Right hindlimb (tissue), 1 donor: ENCODE measurements at places on chromosomes 3 and 15.

GRCh38 chr3:177465257-177465642 is 268.0 kb upstream of the TBL1XR1 start:
- peak; percentile 73 for DNase-seq

DNA sequence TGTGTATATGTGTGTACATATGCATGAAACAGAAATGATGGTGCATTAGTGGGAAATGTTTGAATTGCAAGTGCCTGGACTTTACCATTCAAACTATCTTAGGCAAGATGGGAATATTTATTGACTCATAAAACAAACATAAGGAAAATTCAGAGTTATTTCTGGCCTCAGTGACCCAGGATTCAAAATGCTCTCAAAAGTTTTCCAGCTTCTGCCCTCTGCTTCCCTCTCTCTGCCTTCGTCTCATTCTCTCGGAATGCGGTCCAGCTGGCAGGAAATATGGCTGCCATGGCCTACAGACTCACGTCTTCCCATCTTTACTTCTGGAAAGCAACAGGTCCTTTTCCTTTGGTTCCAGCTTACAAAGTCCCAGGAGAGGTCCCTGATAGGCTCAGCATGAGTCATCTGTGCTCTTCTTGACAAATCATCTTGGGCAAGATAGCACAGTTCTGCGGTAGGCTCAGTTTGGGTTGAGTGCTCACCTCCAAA is 8.7 kb upstream of the ZNF774 start:
- DNase-seq = no peak

GRCh38 chr3:169280646-169281045 is 382.9 kb downstream of the MECOM start:
- no peak for DNase-seq

DNA sequence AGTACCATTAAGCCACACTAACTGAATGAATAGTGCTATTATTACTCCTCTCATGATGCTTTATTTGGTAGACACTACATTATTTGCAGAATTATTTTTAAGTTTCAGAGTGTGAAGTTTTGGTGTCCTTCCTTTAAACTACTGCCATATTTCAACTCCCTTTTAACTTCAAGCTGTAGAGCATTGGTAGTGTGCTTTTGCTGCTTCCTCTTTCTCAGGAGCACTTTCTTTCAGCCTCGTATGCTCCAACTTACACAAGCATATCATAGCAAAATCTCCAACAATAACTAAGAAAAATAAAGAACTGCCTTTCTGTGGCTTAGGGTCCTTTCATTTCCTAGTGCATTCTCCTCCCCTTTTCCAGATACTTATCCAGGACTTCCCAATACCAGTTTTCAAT is 476.4 kb upstream of the AGTR1 start:
- DNase-seq = no peak

- DNase-seq = no peak
These were observed 212.2 kb upstream of the SUCLG2 start for GRCh38 chr3:67866571-67866970.

- no peak for DNase-seq
These were observed 3.5 kb upstream of the PAK6 start for GRCh38 chr15:40235201-40235885.

DNA sequence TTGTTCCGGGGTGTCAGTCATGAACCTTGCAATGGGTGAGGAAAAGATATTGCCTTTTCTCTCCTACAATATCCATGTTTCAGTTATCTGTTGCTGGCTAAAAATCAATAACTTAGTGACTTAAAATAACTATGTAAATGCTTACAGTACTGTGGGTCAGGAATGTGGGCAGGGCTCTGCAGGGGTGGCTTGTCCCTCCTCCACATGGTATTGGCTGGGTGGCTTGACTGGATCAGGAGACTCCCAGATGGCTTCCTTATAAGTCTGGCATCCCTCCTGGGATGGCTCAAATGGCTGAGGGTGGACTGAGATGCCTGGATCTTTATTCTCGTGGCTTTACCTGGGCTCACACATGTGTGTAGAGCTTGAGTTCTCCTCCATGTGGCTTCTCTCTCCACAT is 47.5 kb downstream of the GTPBP8 start:
- no peak for DNase-seq

GRCh38 chr3:152405915-152406802 is 137.4 kb downstream of the MBNL1 start:
- no peak for DNase-seq

GRCh38 chr15:63277893-63278456 is 570 bp downstream of the APH1B start:
- DNase-seq = no peak

DNA sequence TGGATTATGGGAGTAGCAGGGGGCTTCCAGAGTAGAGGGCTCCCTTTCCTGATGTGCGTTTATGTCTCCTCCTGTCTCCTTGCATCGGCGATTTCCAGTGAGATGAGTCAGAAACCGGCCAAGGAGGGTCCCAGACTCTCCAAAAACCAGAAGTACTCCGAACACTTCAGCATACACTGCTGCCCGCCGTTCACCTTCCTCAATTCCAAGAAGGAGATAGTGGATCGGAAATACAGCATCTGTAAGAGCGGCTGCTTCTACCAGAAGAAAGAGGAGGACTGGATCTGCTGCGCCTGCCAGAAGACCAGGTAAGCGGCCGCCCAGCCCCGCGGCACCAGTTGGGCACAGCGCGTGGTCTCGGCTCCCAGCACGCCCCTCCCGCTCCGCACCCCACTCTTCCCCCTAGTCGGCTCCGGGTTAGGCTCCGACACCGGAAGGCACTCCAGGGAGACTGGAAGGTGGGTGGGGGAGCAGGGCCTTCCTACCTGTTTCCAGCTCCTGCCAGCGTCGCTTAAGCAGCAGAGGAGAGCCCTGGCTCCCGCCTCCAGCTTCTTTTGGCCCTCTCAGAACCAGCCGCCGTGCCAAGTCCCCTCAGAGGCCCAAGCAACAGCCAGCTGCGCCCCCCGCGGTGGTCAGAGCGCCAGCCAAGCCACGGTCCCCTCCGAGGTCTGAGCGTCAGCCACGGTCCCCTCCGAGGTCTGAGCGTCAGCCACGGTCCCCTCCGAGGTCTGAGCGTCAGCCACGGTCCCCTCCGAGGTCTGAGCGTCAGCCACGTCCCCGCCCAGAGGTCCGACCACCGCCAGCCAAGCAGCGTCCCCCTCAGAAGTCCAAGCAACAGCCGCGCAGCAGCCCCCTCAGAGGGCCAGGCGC is 34.7 kb downstream of the MOBP start:
- no peak for DNase-seq

DNA sequence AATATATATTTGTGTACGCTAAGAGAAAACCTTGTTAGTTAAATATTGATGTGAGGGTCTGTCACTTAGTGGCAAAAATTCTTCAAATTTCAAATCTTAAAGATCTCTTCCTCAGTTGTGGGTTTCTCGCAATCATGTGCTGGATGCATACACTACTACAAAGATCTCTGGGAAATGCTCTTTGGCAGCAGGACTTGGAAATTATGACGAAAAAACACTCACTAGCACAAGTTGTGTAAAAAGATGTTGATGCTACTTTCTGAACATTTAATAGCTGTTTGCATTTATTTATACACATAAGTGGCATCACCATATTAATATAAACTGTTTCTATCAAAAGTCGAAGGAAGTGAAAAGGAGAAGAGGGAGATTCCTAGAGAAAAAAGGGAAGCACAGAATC is 10.8 kb upstream of the NANOGP8 start:
- DNase-seq = no peak

DNA sequence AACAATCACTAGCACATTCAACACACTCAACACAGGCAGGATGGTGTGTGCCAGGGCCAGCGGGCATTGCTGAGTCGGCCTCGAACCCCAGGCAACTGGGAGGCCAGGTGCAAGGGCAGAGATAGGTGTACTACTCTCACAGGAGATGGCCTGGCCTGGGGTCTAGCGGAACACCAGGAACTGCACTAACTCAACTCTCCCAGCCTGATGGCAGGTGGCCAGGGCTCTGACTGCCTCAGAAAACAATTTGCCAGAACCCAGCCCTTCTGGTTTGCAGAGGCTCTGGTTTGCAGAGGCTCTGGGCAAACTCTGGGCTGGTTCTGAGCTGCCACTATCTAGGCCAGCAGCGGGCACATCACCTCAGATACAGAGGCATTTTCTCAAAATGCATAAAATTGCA is 229.2 kb upstream of the CHRNA7 start:
- DNase-seq = peak; percentile 37

DNA sequence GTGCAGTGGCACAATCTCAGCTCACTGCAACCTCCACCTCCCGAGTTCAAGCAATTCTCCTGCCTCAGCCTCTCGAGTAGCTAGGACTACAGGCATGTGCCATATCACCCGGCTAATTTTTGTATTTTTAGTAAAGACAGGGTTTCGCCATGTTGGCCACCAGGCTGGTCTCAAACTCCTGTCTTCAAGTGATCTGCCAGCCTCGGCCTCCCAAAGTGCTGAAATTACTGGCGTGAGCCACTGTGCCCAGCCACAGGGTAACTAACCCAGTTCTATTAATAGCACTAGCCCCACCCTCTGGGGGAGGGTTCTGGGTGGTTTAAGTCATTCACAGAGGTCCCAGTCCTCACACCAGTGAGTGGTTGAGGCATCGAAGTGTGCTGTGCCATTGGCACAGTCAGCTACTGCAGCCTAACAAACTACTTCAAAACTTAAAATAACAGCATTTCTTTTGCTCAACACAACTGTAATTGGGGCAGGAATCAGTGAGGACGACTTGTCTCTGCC is 44.0 kb downstream of the RHCG start:
- DNase-seq = no peak

DNA sequence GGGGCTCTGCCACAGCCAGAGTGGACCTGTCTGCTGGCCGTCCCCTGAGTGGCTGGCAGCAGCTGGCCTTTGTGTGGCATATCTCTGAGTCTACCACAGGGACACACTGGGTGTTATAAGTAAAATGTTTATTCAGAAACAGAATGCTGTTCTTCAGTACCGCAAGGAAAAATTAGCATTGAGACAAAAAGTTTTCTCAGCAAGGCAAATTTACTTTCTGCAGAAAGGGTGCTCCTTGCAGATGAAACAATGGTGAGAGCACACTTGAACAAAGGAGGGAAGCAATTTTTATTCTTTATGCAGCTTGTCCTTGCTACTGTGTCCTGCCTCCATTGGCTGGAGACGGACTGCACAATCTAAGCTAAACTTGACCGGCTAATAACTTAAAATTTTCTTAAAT is 4.0 kb downstream of the TMEM89 start:
- no peak for DNase-seq

GRCh38 chr3:94524102-94524919 is 461.4 kb downstream of the NSUN3 start:
- DNase-seq = no peak

GRCh38 chr15:76198456-76199105 is 112.7 kb downstream of the ETFA start:
- DNase-seq = no peak

DNA sequence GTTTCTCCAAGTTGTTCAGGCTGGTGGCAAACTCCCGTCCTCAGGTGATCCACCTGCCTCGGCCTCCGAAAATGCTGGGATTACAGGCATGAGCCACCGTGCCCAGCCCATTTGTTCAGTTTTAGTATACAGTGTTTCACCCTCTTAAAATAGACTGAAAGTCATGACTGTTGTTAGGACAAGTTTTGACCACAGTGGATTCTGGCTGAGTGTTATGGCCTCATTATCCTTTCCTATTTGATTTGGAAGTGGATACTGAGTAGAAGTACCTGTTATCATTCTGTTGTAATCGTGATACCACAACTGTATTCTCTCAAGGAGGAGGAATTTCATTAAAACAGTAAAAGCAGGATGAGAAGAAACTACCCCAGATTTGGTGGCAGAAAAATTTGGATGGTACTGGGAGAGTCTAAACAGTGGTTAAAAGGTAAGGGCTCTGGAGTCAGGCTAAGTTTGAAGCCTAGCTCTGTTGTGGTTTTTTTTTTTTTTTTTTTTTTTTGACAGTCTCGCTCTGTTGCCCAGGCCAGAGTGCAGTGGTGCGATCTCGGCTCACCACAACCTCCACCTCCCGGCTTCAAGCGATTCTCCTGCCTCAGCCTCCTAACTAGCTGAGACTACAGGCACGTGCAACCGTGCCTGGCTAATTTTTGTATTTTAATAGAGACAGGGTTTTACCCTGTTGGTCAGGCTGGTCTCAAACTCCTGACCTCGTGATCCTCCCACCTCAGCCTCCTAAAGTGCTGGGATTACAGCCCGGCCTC is 2.6 kb downstream of the MAP2K1 start:
- no peak for DNase-seq

DNA sequence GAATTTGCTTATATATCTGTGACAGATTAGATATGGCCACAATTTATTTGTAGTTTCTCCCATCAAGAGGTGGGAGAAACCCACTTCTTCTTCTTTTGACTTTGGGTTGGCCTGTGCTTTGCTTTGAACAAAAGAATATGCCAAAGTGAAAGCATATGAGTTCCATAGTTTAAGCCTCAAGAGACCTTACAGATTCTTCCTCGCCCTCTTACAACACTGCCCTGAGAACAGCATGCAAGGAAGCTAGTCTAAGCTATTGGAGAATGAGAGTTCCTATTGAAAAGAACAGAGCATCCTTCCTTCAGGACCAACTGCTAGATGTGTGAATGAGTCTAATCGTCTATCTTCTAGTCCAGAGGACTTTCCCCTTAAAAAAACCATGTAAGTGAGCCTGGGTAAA is 394.8 kb downstream of the TUSC7 start:
- DNase-seq = no peak

DNA sequence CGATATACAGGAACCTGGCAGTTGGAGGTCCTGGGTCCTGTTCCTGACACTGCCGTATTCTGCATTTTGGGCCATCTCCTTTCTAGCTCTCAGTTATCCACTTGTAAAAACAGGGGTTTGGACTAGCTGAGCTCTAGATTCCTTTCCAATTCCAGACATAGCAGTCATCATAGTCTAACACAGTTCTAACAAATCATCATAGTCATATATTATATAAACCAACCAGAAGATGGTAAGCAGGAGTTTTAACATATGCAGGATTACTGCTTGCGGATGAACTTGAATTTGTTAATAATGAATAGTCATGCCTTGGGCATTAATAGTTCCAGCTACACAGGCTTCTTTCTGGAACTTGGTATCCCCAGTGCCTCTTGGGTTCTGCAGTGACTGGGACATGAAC is 26.6 kb downstream of the MASP1 start:
- no peak for DNase-seq

- no peak for DNase-seq
These were observed 15.7 kb upstream of the DYNC1LI1 start for GRCh38 chr3:32586356-32586755.
